Dorsolateral prefrontal cortex (tissue), 122 donors: ENCODE measurements at places on chromosomes 11 and 22.

GRCh38 chr11:15976433-15977045 lies 379.8 kb downstream of the SOX6 start:
- no peak for DNase-seq

DNA sequence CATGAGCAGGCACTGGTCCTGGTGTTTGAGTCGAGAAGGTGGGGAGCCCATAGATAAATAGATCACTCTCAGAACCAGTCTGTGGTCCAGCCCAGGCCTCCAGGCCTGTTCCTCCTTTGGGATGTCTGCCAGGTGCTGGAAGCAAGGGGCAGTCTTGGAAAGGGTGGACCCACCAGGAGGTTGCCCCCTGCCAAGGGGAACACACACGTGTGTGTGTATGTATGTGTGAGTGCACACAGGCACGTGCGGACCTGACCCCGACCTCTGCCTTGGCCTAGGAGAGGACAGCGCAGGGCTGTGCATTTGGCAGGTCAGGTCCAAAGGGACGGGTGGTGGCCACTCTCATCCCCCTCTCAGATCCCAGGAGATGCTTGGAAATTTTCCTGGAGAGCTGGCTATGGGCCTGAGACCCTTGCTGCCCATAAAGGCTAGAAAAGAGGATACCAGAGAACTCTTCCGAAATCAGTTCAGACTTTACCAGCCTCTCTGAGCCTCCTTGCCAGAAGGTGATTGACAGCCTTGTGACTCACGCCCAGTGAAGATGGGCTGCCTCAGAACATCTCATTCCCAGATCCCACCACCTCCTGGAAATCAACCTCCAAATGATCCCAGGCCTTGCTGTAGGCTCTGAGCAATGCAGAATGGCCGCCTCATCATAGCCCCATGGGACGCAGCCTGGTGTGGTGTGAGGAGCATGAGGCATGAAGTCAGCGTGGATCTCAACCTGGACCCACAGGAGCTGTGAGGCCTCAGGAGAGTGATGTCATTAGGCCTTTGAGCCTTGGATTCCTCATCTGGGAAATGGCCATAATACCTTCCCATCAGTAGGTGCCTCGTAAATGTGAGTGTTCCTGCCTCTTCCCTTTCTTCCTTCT lies 24.0 kb upstream of the CREB3L1 start:
- no peak for DNase-seq

DNA sequence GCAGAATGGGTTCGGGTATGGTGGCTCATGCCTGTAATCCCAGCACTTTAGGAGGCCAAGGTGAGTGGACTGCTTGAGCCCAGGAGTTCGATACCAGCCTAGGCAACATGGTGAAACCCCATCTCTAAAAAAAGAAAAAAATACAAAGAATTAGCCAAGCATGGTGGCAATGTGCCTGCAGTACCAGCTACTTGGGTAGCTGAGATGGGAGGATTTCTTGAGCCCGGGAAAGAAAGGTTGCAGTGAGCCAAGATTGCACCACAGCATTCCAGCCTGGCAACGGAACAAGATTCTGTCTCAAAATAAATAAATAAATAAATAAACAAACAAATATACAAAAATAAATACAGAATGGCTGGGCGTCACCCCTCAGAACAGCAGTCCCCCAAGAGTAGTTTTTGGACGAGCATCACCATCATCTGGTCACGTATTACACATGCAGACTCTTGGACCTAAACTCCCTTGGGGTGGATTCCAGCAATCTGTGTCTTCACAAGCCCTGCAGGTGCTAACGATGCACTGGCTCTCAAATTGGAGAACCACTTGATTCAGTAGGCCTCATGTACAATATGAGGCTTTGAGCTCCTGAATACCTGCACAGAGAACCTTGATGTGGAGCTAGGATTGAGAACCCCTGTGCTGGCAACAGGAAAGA lies 33.5 kb downstream of the CLMP start:
- no peak for DNase-seq

DNA sequence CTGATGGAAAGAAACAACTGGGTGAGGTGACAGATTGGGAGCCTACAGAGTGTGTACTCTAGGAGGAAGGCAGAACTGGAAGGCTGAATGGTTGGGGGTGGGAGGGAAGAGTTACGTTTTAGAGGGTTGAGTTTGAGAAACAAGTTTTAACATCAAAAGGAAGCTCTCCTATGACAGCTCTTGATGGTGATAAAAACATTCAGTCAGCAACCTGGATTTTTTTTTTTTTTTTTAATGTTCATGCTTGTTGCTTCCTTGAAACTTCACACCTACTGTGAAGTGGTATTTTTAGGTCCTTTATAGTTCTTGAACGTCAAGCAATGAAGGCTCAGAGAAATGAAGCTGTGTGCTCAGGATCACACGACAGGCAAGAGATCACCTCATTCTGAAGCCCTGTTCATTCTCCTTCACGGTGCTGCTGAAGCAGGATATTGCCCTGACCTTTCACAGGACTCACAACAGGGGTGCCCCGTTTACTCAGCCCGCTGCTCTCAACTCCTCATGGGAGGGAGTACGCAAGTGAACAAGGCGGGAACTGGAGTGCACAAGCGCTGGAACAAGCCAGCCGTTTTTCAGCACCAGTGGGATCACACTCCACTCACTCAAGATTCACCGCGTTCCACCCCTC lies 1.6 kb upstream of the TMEM109 start:
- no peak for DNase-seq

GRCh38 chr11:128615612-128616011 lies 28.3 kb upstream of the ETS1 start:
- DNase-seq = no peak

GRCh38 chr11:33994937-33995336 lies 56.6 kb upstream of the CAPRIN1 start:
- DNase-seq = no peak

GRCh38 chr11:63551091-63551888 lies 11.9 kb downstream of the PLAAT2 start:
- no peak for DNase-seq

GRCh38 chr11:73381589-73381988 lies 5.4 kb downstream of the RELT start:
- no peak for DNase-seq

- no peak for DNase-seq
These were observed 935 bp downstream of the LAMTOR1 start for GRCh38 chr11:72102162-72102561.

GRCh38 chr11:46216765-46217089 lies 60.7 kb upstream of the CREB3L1 start:
- DNase-seq = no peak
